ENCODE measurements at places on chromosomes 5 and 9.

DNA sequence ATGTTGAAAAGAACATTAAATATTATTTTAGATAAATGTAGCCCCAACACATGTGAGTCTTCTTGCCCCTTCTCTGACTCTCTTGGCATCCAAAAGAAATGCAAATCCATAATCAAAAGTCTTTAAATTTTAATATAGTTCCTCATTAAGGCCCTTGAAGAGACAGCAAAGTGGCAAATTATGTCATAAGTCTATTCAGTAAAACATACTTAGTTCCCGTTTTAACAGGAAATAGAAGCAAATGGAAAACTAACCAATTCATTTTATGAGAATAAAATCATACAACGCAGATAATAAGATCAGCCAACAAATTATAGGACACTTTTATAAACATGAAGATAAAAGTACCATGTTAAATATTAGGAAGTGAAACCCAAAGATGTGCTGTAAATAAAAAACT, 20.1 kb upstream of the IFNB1 start:
- DNase-seq: no peak

- no peak for DNase-seq
These were observed 19.9 kb upstream of the KCNMB1 start for GRCh38 chr5:170408877-170409660.

GRCh38 chr5:102918986-102919610, 164.0 kb downstream of the PAM start:
- no peak for DNase-seq

GRCh38 chr9:99052815-99053715, 51.8 kb upstream of the TGFBR1 start:
- DNase-seq: no peak

DNA sequence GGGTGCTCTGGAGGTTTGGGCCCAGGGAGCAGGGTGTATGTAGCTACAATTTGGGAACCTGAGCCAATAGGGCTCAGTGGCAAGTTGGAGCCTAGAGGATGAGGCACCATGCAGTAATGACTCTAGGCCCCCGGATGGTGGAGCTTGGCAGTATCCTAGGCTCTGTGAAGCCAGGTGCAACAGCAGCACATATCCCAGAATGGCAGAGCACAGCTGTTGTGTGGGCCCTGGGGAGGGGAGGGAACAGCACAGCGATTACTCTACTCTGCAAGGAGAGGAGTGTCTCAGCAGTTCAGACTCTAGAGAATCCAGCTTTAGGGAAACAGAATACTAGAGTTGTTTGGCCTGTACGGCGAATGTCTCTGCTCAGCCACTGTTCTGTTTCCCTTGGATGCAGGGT, 56.1 kb downstream of the LRRTM2 start:
- DNase-seq: no peak

DNA sequence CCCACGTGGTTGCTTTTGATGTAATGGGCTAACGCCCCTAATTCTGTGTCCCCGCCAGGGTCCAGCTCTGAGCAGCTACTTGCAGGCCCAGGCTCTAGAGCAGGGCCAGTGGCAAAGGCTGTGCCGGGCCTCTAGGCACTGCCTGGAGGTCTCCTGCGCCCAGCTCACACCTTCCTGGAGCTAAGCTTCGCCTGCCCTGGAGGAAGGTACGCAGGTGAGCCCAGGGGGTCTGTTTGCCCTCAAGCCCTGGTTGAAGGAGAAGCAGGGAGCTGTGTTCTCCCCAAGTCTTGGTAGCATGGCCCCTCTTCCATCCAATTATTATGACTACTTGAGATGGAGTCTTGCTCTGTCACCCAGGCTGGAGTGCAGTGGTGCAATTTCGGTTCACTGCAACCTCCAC, 5.2 kb upstream of the LMX1B start:
- no peak for DNase-seq

- DNase-seq: peak; percentile 62
These were observed 64.7 kb downstream of the ERMP1 start for GRCh38 chr9:5767968-5768932.

GRCh38 chr5:178671602-178672144, 44.8 kb upstream of the CLK4 start:
- DNase-seq: no peak

- DNase-seq: no peak
These were observed 157.5 kb downstream of the ENC1 start for GRCh38 chr5:74482990-74483389.

GRCh38 chr5:151499501-151500035, 52.2 kb downstream of the SLC36A1 start:
- no peak for DNase-seq

- DNase-seq: no peak
These were observed 45.6 kb upstream of the PTGER4 start for GRCh38 chr5:40634154-40634553.

DNA sequence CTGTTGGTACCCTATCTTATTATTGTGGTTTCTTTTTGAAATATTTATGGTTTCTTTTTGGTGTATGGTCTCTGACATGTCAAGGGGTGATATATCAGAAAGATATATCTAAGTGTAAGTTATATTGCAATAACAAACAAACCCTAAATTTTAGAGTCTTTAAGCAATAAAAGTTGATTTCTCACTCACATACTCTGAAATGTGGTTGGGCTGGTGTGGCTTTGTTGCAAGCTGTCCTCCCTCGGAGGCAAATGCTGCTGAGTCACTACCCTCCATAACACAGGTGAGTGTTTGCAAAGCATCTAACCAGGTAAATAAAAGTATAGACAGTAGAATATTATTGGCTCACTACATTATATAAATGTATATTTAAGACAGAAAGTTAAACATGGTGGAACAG, 253.2 kb downstream of the CDH18 start:
- no peak for DNase-seq

DNA sequence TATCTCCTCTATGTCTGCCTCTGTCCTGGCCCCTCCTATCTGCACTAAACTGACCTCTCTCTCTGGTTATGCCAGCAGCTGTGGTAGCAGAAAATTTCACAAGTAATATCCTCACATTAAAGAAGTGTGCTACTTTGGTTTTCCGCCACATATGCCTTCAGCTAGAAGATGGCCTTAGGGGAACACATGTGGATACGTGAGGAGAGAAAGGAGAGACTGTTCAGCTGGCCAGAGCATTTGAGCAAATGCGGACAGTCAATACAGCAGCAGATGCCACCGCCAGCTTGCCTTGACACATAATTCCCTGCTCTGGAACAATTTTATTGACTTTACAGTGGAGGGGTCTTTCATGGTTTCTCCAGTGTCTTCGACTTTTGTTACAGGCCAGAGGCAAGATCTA, 434.6 kb downstream of the TAF11L14 start:
- DNase-seq: no peak

- DNase-seq: no peak
These were observed 97.0 kb downstream of the TSSK1B start for GRCh38 chr5:113337515-113338415.

- DNase-seq: peak; percentile 59
These were observed 93.6 kb upstream of the TLE4 start for GRCh38 chr9:79477955-79478771.

- no peak for DNase-seq
These were observed 4.6 kb downstream of the IFNW1 start for GRCh38 chr9:21137020-21137419.

DNA sequence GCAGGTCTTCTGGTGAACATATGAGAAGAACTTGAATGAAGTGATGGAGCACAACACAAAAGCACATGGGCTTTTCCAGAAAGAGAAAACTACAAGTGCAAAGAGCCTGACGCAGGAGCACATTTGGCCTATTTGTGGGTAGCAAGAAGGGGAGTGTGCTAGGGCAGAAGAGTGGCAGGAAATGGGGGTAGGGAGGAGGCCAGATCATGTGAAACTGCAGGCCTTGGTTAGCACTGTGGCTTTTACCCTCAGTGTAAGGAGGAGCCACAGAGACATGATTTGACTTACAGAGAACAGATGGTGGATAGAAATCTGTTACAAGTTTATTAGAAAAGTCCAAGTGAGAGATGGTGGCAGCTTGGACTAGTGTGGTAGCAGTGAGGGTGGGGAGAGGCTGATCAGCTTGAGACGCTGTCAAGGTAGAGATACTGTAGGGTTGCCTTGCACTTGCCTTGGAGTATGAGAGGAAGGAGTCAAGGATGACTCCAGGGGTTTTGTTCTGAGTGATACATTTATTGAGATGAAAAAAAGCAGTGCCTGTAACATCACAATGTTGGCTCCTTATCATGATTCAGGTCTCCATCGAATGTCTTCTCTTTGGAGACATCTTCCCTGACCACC, 126.7 kb downstream of the PPP2R2B start:
- peak; percentile 73 for DNase-seq

- no peak for DNase-seq
These were observed 14.5 kb downstream of the SLC6A18 start for GRCh38 chr5:1239505-1240251.

- peak; percentile 67 for DNase-seq
These were observed at the start of gene SLC1A3 for GRCh38 chr5:36606428-36607113. SLC1A3 (plus strand) TSS chr5:36606606; CDS start chr5:36608424, 1,818 bp downstream.

DNA sequence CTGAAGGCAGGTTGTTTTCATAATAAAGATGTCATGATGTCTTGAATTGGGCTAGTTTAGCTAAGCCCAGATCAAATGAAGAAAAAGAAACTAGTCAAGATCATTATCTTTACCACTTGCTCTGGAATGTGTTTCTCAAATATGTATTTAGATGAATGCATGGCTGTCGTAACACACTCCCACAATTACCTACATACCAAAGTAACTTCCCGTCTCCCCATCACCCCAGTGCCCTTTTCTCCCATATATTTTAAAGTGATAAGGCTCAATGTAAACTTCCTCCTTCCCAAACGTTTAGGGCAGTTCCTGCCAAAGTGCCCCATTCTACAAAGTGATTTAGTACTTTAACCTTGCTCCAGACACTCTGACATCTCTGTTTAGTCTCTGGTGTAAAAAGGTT, 61.4 kb downstream of the SLC1A3 start:
- no peak for DNase-seq

DNA sequence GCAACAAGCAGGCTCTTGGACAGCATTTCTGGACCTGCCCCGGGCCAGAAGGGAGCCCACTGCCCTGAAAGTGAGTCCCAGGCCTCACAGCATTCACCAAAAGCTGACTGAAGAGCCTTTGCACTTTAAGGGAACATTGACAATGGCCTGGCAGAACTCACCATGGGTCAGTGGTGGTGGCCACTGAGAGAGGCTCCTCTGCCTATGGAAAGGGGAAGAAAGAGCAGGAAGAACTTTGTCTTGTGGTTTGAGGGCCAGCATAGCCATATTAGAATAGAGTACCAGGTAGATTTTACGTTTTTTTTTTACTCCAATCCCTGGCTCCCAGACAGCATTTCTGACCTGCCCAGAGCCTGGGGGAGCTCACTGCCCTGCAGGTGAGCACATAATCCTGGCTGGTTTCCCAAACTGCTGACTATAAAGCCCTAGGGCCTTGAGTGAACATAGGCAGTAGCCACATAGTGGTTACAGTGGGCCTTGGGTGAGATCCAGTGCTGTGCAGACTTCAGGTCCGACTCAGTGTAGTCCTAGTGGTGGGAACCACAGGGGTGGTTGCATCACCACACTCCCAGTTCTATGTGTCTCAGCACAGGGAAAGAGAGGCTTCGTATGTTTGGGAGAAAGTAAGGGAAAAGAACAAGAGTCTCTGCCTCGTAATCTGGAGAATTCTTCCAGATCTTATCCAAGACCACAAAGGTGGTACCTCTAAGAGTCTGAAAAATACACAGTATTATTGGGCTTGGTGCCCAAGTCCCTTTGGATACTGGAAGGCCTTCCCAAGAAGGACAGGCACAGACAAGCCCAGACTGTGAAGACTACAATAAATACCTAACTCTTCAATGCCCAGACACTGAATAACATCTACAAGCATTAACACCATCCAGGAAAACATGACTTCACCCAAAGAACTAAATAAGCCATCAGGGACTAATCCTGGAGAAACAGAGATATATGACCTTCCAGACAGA, 89.5 kb downstream of the TSSK1B start:
- no peak for DNase-seq

- no peak for DNase-seq
These were observed 56.6 kb upstream of the MOCS2 start for GRCh38 chr5:53166183-53166495.

DNA sequence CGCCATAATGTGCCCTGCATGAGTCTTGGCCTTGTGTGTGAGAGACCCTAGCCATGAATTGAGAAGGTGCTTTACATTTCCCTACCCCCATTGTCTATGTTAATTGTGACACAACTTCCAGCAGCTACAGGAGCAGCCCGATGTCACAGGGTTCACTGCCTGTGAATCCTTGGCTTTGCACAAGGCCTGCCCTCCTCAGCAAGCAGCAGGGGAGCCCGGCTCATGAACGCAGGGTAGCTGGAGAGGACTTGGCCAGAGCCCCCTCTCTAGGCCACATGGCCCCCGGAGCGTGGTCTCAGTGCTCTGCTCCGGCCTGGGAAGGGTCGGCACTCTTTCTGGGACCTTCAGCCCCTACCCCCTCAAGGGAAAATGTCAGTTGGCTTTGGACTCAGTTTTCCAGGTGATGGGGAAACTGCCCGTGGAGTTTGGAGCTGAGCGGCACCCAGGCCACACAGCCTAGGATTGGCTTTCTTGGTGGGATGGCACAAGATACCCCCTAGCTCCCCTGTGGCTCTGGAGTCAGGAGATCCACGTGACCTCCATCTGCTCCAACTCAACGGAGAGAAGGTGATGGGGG, 160.8 kb downstream of the DAB2IP start:
- DNase-seq: no peak

DNA sequence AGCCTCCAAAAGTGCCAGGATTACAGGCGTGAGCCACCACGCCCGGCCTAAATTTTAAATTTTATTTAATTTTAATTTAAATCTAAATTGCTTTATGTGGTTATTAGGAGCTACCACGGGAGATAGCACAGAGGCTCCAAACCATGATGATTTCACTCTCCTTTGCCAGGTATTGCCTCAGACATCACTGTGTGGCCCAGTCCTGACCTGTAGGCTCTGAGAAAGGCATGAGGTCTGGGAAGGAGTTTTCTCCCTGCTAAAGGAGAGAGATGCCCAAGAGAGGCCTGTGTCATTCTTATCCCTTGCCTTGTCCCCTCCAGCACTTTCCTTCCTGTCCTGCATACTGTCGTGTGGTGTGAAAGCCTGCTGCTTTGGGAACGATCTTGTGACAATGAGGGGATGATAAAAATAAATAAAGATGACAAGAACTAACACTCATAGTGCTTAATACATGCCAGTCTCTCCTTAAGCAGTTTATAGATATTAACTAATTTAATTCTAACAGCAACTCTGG, 37.0 kb upstream of the BASP1 start:
- no peak for DNase-seq
